Osteocyte (in vitro differentiated cells): ENCODE measurements at places on chromosomes 4 and X. TPM values are rescaled to one million over a fixed set of nuclear protein-coding genes. Genes with fewer than 3 reads are reported as not detected.

Gene VEGFD
- total RNA-seq = 0.27 TPM in 1 of 2 replicates, not detected in the other

Gene PLXNA3
- total RNA-seq = 107 and 108 TPM in 2 replicates

Gene OTUD6A
- total RNA-seq = not detected in 2 replicates

Gene FAM47A
- not detected in 2 replicates for total RNA-seq

Gene SPIN2A
- total RNA-seq = 1.2 and 2.5 TPM in 2 replicates

Gene DNASE1L1
- total RNA-seq = 27.9 and 28.1 TPM in 2 replicates

GRCh38 chrX:74421036-74421739, at the start of gene SLC16A2:
SLC16A2 (plus strand) TSS chrX:74421493; CDS start chrX:74421638, 145 bp downstream.
- peak; percentile 91 for DNase-seq
- peak within 1 kb of the TSS; percentile 80 for H3K4me3 ChIP-seq
- peaks cover 26% of the 10 kb centered on the region for H3K4me1 ChIP-seq
- H3K27me3 ChIP-seq = no peaks in the 10 kb centered on the region
- no peaks in the 10 kb centered on the region for H3K36me3 ChIP-seq

- no peak for DNase-seq
- H3K27me3 ChIP-seq = peaks cover 36% of the 10 kb centered on the region
- no peaks in the 10 kb centered on the region for H3K36me3 ChIP-seq
- no peak overlapping the region for H3K4me3 ChIP-seq
Measured at GRCh38 chr4:37447886-37448285, 203.3 kb downstream of the NWD2 start.

GRCh38 chr4:83128240-83128929, 13.9 kb upstream of the PLAC8 start:
- H3K4me3 ChIP-seq = no peak overlapping the region
- no peaks in the 10 kb centered on the region for H3K27me3 ChIP-seq
- DNase-seq = no peak
- H3K36me3 ChIP-seq = peaks cover 2% of the 10 kb centered on the region

DNA sequence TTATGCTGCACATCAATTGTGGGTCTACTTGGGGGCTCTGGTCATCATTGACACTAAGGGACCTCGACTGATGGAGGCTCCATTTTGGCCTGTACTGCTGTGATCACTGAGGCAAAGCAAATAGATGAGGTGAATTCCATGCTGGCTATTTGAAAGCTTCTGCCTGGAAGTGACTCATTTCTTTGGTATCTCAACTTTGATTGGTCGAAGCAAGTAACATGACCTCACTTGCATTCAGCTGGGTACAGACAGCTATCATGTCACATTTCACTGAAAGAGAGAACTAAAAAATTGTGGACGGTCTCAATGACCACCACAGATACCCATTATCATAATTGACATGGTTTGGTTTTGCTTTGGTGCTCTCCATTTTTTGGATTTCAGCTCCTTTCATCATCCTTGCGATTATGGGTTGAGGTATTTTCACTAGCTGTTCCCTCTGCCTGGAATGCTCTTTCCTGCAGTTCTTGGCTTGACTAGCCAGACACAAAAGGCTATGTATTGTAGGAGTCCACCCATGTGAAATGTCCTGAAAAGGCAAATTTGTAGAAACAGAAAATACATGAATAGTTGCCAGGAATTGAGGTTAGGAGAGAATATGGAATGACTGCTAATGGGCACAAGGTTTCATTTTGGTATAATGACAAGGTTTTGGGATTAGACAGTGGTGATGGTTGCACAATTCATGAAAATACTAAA, 369.2 kb upstream of the LCORL start:
- no peaks in the 10 kb centered on the region for H3K36me3 ChIP-seq
- no peak overlapping the region for H3K4me3 ChIP-seq
- no peak for DNase-seq

DNA sequence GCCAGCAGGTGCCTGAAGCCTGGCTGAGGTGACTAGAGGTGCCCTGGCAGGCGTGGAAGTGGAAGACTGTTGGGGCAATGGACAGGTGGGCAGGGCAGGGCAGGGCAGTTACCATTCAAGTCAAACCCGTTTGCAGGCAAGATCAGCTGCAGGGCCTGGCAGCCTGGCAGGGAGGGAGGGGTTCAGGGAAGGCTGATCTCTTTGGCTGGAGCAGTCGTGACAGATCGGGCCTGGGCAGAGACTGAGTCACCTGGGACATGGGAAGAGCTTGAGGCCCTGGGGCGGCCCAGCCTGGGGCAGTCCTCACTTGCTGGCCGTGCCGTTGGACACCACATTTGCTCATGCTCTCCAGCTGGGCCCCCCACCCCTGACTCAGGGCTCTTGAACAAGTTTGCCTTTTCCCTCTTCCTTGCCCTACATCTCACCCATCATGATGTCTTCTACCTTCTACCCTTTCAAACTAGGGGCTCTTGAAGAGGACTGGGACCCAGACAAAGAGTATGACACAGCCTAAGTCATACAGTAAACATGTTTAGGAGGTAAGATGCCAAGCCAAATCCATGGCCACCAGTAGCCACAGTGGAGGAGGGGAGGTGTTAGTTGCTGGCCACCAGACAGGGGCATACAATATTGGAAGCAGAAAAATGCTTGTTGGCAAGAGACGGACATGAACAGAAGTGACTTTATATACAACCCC, 2.0 kb upstream of the ZNF185 start:
- peaks cover 4% of the 10 kb centered on the region for H3K27me3 ChIP-seq
- no peaks in the 10 kb centered on the region for H3K36me3 ChIP-seq
- H3K4me3 ChIP-seq = no peak overlapping the region
- no peak overlapping the region for H3K27ac ChIP-seq
- no peak for DNase-seq
- no peaks in the 10 kb centered on the region for H3K4me1 ChIP-seq

- H3K4me3 ChIP-seq = peak overlapping the region; percentile 69
- H3K4me1 ChIP-seq = peaks cover 21% of the 10 kb centered on the region
- H3K36me3 ChIP-seq = no peaks in the 10 kb centered on the region
- DNase-seq = no peak
Measured at GRCh38 chr4:110637408-110638088, 14.7 kb upstream of the PITX2 start.

DNA sequence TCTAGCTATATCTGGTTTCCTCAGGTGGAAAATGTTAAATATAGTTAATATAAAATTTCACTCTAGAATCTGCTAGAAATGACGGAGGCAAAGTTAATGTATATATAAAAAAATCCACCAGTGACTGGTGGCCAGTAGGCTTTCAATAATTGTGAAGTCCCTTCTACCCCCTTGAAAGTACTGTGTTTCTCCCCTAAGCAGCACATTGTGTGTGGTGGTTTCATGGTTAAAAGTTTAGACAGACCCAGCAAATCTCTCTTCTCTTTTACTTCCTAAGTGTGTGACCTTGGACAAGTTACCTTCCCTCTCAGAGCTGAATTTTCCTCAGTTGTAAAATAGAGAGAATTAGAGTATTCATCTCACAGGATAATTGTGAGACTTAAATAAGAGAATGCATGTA, 600 bp upstream of the HEPH start:
- H3K27ac ChIP-seq = no peak overlapping the region
- no peaks in the 10 kb centered on the region for H3K36me3 ChIP-seq
- H3K27me3 ChIP-seq = no peaks in the 10 kb centered on the region
- no peak for DNase-seq
- H3K4me1 ChIP-seq = no peaks in the 10 kb centered on the region

DNA sequence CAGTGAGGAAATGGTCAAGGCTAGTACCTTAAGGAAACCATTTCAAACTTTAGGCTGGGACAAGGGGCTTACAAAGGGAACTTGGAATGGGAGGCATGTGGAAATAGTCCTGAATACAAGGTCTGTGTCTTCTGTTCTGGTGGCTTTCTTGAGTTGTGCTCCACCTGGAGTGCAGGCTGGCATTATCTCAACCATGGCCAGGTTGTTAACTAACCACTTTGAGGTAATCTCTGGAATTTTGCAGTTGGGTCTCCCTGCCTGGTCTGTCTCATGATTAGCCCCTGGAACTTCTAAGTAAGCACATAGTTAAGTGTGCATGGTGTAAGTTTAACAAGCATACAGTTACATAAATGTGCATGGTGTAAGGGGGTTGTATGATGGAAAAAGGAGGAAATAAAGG, 77.5 kb downstream of the PCDH18 start:
- no peak overlapping the region for H3K4me3 ChIP-seq
- H3K27me3 ChIP-seq = no peaks in the 10 kb centered on the region
- no peaks in the 10 kb centered on the region for H3K36me3 ChIP-seq
- no peak for DNase-seq
- no peak overlapping the region for H3K27ac ChIP-seq

GRCh38 chr4:83266689-83267088, 17.9 kb downstream of the COQ2 start:
- peaks cover 10% of the 10 kb centered on the region for H3K36me3 ChIP-seq
- DNase-seq = no peak
- no peak overlapping the region for H3K4me3 ChIP-seq
- H3K27ac ChIP-seq = no peak overlapping the region
- peaks cover 14% of the 10 kb centered on the region for H3K4me1 ChIP-seq
- no peaks in the 10 kb centered on the region for H3K27me3 ChIP-seq
